Mesenteric fat pad (tissue), 1 donor: ENCODE measurements at places on chromosomes 11 and 22.

DNA sequence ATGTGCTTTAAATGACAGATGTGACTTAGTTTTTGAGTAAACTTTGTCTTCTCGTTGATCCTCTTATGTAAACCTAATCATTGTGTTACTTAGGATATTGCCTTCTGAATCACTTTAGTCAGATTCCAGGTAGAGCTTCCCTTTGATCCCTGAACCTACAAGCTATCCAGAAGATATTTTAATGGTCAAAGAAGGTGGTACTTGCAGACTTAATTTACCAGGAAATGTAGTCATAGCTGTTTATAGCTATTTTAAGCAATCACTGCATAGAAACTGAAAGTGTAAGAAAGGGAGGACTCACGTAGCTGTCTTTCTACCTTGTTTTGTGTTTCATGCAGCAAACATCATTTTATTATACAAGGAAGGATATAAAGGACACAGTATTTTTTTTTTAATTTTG is 189.5 kb downstream of the DDX10 start:
- no peak for DNase-seq

GRCh38 chr22:31344578-31345330 is 1.4 kb downstream of the PATZ1 start:
- DNase-seq: no peak

DNA sequence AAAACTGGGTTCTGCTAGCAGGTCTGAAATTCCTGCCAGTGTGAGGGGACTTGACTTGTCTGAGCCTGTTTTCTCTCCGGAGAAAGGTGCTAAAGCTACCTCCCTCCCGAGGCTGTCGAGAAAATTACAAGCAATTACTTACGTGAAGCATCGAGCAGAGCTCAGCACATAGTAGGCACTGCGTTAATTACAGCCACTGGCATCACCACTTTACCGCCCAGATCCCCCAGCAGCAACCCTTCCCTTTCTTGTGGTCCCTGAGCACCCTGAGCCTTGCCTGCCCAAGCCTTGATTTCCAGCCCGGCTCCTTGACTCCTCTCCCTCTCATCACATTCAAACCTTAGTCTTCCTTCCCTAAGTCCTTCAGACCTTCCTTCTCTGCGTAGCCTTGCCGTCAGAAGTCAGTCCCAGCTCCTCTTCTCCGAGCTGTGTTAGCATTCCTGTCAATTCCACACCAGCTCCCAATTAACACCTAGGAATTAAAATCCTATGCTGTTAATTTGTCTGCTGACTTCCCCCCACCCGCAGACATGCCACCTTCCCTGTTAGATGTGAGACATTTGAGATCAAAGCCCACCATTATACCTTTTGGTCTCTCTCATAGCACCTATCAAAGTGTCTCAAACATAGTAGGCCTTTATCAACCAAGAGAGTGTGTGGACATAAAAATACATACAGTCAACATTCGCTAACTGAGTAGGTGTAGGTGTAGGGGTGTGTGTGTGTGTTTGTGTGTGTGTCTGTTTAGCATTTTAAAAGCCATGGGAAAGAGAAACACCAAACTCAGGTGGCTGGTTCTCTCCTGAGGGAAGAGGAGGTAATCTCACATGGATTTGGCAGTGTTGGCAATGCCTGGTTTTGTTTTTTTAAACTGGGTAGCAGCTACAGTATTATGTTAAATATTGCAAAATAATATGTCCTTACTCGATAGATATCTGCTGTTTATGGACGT is 2.8 kb upstream of the KCNJ5 start:
- peak; percentile 49 for DNase-seq

- DNase-seq: no peak
These were observed 205.4 kb downstream of the DBX1 start for GRCh38 chr11:19954899-19955298.

DNA sequence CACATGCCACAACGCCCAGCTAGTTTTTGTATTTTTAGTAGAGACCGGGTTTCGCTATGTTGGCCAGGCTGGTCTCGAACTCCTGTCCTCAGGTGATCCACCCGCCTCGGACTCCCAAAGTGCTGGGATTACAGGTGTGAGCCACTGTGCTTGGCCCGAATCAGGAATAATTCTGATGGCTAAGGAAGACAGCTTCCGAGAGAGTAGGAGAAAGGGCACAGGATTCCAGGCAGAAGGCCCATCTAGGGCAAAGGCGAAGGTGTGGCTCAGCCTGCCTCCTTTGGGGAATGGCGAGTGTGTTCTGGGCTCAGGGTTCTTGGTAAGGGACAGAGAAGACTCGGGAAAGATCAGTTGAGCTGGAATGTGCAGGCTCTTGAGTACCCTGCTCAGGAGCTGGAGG is 1.6 kb upstream of the SYCE3 start:
- no peak for DNase-seq

DNA sequence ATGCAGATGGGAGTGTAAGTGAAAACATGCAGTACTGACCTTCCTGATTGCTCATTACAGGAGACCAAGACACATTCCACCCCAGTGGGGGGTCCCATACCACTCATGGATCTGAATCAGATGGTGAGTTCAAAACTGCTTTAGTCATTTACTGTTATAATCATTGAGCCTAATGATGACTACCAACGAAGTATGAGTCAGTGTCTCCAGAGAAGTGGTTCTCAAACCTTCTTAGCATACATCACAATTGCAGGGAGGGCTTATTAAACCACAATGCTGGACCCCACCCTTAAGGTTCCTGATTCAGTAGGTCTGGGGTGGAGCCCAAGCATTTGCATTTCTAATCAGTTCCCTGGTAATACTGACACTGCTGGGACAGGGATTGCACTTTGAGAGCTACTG is 75.8 kb downstream of the CD44 start:
- DNase-seq: no peak

DNA sequence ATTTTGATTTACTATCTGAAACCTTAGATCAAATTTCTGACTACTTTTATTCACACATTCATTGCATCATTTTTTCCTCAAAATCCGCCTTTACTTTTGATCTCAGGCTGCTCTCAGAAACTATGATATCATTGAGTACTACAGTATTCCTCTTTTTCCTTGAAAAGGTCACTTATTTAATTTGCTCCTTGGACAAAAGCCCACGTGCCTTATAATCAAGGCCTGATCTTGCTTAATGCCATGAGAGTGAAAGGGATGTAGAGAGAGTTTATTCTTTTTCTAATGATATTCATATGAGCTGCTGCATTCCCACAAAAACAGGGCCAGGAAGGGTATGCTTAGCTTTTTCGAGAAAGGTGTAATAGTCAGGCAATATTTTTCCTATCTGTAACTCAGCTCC is 327.0 kb downstream of the ETS1 start:
- no peak for DNase-seq

DNA sequence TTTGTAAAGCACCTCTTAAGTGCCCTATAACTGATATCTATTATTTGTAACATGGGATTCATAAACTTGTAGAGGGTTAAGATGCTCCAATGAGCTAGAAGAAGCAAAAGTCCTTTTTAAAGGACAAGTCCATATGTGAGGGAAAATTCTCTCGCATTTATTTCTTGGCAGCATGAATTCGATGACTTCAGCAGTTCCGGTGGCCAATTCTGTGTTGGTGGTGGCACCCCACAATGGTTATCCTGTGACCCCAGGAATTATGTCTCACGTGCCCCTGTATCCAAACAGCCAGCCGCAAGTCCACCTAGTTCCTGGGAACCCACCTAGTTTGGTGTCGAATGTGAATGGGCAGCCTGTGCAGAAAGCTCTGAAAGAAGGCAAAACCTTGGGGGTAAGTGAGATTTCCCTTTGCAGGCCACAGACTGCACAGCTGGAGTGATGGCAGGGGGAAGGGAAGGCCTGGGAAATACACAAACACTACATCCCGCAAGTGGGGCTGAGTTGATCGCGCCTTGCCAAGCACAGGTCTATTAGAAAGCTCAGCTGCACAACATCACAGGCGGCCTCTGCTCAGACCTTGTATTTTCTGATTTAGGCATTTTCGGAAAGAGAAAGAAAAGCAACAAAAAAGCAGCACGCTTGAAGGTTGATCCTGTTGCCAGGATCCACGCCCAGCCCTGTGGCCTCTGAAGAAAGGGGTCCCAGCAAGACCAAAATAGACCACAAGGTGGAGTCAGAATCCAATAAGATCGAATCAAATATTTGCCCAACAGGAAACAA is 1.5 kb downstream of the MS4A8 start:
- no peak for DNase-seq

DNA sequence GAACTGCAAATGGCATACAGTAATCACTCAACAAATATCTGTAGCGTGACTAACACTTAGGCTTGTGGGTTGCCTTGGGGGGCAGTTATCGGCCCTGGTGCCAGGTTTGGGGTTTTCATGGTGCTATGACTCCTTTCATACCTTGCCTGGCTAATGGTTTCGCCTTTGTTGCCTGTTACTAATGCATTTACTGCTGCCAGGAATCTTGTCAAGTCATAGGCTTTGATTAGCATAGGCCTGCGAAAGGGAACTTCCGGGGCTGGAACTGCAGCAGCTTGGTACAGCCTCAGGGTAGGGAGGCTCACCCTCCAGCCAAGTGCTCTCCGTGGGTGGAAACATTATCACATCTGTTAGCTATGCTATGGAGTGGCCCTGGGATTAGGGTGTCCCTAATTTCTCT is 13.2 kb downstream of the SLC25A18 start:
- DNase-seq: no peak

DNA sequence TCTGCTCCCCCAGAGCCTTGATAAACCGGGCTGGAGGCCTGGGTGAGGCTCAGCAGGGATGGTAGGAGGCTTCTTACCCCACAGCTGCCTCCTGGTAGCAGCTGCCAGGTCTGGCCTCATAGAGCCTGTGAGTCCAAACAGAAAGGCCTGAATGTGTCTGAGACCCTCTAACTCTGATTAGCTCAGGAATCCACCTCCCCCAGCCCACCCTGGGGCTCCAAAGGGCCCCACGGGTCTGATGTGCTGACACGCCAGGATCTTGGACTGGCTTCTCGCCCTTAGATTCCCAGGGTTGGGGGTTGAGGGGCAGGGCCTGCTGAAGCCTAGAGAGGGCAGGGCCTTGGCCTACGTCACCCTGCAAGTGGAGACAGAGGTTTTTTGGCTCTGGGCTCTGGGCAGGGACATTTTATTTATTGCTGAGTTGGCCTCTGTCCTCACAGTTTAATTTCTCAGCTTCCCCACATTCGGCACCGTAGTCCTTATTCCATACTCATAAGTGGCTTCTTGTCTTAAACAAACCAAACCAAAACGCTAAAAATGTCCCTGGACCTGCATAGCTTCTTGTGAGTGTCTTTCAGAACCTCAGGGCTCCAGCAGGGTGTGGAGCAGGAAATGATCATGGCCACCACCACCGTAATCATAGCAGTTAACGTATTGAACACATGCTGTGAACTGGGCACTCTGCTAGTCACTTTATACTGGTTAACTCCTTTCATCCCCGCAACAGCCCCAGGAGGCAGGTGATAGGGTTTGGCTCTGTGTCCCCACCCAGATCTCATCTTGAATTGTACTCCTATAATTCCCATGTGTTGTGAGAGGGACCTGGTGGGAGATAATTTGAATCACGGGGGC is 25.1 kb downstream of the KIAA1671 start:
- DNase-seq: no peak

DNA sequence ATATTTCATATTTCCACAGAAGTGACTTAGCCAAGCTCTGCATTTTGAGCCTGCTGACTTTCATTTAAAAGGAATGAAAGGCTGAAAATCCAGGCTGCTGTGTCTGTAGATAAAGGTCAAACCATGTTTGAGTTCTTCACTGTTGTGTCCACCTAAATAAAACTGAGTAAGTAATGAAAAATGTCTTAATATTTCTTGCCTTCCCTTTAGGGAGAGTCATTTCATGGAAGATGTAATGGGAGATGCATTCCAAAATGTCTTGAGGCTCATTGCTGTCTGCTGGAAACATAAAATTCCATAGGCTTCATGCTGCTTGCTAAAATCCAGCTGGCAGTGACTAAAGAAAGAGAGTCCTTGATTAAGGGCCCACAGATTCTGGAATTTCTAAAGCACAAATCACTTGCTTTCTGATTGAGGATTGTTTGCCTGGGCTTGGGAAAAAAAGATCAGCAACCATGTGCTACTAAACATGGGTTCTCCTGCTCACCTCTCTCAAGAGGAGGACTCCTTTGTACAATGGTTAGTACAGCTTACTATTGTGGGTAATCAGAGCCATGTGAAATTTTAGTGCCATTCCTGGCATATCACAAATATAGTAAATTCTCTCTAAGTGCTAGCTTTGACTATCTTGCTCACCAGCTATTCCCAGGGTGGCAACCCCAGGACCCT is 56.9 kb downstream of the PANX1 start:
- DNase-seq: no peak

DNA sequence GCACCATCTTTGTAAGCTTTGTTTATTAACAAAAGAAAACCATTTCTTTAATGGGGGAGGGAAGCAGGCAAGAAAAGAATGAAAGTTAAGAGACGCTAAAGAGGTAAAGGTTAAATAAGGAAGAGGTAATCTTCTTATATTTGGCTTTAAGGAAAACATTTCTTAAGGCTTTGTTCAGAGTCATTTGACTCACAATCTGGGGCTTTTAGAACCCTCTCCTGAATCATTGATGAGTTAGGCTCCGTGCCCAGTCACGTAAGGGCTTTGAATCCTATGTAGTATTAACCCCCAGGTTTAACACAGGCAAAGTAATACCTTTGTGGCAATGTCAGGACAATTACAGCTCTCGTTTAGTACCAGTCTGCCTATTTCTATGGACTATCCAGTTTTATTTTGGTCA is 26.1 kb downstream of the MADD start:
- DNase-seq: no peak

DNA sequence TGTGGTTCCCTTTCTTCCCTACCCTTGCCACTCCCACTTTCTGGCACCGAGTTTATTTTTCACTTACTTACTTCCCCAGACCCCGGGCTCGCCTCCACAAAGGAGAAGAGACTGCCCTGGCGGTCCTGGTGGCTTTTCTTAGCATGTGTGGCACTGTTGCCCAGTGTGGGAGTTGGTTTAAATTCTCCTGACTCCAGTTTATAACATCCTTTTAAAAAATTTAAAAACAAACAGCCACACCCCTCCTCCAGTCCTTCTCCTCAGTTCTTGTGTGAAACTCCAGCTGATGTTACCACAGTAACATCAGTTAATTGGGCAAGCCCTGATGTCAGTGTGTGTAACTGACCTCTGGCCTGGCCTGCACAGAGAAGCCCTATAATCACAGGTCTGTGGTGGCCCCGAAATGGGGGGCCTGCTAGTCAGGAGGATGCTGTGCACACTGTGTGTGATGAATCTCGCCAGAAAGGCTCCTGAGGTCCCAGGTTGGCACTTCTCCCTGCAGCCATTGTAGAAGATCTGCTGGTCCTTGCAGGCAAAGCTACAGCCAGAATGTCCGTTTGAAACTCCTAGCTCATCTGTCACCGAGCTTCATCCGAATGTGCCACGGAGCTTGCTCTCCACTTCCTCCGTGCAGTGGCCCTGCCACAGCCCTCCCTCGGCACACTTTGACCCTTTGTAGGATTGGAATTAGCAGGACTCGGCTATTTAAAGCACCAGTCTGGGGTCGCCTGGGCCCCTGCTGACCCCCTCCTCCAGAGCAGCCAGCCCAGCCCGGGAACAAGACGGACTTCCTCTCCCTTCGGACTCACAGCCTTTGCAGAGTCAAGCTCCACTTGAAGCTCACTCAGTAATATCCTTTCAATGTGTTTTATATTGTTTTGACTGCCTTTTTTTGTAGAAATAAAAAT is 7.6 kb downstream of the YDJC start:
- DNase-seq: no peak

GRCh38 chr11:110830747-110831146 is 118.5 kb upstream of the ARHGAP20 start:
- no peak for DNase-seq

- DNase-seq: no peak
These were observed 63.0 kb downstream of the HORMAD2 start for GRCh38 chr22:30143265-30143664.
